RKO (cell line): ENCODE measurements at places on chromosomes 4 and X.

DNA sequence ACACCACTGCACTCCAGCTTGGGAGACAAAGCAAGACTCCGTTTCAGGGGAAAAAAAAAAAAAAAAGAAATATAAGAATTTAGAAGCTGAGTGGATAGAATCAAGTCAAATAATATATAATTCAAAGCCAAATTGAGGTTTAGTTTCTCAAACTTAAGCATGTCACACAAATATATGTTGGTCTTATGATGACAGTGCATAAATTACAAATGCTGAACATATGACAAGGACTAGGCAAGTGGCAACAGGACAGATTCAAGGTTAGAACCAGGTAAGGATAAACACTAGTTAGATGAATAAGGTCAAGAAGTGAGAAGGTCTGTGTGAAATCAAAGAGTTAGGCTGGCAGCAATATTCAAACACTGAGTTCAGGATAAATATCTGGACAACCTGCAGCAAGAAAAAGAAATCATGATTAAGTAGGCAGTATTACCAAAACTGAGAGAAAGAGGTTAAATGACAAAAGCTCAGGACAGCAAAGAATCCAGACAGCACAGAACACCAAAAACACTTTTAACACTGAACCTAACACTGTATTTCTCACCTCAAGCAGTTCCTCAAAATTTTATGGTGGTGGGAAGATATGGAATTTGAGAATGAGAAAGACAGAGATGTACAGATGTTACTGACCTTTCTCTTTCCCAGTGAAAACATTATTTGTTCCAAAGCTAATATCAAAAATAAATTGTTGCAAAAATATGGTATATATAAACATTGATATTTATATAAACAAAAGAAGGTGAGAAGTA is 45.4 kb downstream of the ANKRD17 start:
- DNase-seq: no peak

DNA sequence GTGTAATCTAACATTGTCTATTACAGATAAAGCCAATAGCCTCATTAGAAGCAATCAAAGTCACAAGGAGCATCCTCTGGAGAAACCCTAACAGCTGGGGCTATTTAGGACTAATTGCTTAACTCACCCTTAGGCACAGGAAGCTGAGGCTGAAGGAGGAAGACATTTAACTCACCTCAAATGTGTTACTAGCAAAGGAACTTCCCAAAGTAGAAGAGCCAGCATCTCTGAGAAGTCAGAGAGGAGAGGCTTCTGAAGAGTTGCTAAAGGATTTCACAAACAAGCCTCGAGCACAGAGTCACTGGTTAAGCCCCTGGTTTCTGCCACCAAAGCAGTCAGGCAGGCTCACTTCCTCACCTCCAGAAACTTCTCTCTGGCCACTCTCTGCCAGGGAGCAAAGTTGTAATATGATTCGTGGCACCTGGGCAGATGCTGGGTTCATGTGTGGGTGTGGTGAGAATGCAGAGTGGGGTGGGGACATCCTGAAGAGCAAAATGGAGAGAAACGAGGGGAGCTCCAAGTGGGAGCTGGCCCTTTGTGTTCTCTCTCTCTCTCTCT is 201.3 kb downstream of the HS6ST2 start:
- DNase-seq: no peak

GRCh38 chr4:151376540-151376939 is 32.4 kb upstream of the FHIP1A start:
- DNase-seq: no peak

DNA sequence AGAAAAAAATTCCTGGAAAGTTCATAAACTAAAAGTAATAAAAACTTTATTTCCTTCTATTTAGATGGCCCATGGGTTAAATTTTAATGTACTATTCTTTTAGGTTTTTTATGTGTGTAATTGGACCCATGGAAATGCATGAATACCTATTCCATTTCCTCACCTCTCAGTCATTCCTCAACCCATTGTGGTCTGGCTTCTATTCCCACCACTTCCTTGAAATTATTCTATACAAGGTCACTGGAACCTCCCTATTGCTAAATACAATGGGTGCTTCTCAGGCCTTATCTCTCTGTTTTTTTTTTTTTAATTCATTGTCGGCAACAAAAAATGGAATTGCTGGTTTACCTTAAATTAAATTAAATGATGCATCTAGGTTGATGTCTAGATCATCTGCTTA is 17.2 kb downstream of the SLC39A8 start:
- no peak for DNase-seq

DNA sequence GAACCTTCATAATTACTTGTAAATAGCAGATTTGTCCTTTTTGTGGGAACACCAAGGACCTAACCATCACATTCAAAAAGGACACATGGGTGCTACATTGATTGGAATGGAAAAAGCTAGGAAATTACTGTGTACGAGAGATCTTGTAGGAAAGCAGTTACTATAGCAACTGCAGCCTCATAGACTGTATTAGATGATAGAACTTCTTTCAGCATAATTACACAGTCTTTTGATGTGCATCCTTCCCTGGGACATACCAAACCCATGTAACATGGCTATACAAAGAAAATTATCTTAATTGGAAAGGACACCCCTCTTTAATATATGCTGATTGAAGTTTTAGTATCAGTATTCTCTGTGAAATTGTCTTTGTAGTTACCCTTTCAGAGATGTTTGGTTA is 130.7 kb upstream of the CTSO start:
- DNase-seq: no peak

DNA sequence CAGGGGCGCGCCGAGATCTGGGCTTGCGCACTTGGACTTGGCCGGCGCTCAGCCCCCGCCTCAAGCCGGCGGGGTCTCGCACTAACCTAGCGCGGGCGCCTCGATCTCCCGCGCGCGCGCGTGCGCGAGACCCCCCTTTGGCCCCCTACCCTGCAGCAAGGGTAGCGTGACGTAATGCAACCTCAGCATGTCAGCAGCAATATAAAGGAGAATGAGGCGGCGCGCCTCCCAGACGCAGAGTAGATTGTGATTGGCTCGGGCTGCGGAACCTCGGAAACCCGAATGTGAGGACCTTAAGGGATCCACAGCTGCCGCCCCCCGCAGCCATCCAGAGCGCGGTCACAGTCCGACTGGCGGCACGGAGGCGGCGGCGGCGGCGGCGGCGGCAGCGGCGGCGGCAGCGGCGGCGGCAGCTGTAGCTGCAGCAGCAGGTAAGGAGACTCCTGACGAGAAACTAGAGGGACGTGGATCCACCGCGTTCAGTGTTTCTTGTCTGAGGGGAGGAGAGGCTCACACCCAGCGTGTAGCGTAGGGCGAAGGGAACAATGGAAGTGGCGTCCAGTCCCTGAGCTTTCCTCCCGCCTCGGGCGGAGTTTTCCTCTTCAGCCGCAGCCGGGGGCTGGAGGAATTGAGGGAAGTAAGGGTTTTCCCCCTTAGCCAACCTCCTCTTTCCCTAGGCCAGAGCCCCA is at the start of the genes SATL1 and ZNF711:
TSS of gene SATL1 (minus strand) at position 19 of the 689 bp plus-strand sequence. CDS start 134,811 bp downstream, outside the sequence.
TSS of gene ZNF711 (plus strand) at position 231 of the 689 bp plus-strand sequence. CDS start 3,582 bp downstream, outside the sequence.
- DNase-seq: peak; percentile 62

DNA sequence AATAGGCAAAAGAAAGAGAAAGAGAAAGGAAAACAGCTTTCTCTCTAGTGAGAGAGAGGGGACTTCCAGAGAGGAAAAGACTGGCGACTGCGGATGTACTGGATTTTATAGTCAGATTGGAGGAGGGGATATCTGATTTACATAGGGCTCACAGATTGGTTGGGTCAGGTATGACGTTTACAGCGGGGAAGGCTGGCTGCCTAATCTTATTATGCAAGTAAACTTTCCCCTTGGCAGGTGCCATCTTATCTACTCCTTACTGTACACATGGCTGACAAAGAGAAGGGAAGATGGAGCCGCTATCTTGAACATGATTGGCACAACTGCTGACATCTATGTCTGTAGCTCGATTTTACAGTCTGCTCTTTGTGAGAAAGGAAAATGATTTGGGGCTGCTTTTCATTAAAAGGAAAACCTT is 25.4 kb downstream of the RBPJ start:
- no peak for DNase-seq

- DNase-seq: no peak
Measured at GRCh38 chr4:76740192-76740591, 157.8 kb downstream of the SOWAHB start.

- no peak for DNase-seq
Measured at GRCh38 chr4:70158576-70158975, 4.5 kb downstream of the PRR27 start.

DNA sequence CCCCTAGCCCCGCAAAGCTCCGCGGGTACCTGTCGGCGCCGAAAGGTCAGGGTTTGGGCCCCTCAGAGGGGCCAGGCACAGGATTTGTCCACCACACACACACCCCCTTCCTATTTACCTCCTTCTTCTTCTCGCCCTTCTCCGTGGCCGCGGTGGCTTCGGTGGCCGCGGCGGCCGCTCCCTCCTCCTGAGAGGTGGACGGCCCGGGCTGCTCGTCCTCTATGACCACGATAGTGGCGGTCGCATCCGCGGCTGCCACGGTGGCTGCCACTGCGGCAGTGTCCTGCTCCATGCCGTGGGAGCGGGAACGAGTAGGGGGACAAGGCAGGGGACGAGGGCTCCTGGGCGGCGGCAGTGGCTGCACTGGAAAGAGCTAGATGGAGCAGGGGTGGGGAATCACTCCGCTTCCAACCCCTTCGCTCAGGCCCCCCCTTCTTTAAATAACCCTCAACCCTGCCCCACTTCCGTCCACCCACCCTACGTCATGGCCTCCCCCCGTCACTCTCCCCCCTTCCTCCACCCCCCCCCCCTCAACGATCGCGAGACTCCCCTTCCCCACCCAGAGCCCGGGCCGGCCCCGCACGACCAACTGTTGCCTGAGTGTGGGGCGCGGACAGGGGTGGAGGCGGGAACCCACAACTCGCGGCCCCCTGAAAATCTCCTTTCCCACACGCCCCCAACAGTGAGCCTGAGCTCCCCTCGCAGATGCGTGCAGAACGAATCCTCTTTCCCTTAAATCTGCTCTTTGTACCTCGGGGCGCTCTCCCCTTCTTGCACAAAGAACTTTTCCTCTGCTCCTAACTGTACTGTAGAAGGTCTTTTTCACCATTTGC is at the start of gene SMARCA1:
TSS of gene SMARCA1 (minus strand) at position 412 of the 833 bp plus-strand sequence. CDS start at position 292, 120 bp downstream.
- no peak for DNase-seq

DNA sequence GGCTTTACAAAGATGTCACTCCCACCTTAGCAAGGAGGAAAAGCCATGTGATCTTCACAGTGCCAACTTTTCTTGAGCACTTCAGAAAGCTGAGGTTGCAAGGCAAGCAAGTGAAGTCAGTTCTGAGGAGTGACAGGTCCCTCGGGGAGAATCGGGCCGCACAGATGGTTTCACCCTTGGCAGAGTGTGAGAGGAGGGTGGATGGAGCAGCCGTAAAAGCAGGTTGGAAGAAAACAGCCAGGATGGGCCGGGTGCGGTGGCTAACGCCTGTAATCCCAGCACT is 43.6 kb upstream of the TLR3 start:
- DNase-seq: no peak

DNA sequence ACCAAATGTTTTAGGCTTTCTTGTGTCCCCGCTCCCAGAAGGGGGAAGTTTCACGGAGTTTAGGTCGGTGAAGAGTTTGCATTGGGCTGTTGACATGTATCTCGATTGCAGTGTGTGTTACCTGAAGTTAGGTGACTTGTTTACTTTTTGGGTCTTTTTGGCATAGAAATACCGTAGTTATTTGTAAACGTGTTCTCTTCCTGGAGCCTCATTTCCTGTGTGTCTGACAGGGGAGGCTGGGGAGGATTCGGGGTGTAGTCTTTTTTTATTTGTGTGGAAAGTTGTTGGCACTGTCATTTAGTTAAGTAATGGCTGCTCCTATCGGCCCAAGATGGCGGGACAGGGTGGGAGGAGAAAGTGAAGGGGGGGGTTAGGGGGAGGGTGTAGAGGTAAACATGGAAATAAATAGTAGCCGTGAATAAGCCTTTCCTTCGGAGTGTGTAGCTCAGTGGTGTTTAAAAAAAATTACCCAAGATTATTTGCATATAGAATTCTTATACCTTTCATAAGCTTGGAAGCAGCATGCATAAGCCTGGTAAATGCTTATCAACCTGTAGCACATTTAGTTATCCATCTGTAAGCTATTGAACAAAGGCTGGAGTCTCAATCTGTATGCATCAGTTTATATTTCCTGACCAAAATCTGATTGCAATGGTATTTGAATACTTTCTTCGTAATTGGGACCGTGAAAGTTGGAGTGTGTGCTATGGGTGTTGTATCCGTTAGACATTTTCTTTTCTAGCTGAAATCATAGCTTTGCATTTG is 1.6 kb downstream of the KDM6A start:
- DNase-seq: peak; percentile 71

GRCh38 chr4:1797861-1798579 is 4.9 kb downstream of the FGFR3 start:
- no peak for DNase-seq

DNA sequence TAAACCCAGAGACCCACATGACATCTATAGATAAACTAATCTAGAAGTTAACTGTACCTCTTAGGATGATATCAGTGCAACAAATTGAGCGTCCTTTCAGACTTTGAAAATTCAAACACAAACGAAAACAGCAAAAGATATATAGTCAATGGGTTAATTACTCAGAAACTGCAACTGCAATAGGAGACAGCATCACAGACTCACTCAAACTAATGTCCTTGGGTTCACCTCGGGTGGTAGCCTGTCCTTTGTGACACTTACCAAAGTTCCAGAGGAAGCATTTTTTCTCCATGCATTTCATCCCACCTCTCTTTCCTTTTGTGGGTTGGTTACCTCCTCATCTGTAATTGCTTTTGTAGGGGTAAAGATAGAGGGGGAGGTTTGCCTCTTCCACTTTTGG is 9.7 kb downstream of the GC start:
- no peak for DNase-seq

DNA sequence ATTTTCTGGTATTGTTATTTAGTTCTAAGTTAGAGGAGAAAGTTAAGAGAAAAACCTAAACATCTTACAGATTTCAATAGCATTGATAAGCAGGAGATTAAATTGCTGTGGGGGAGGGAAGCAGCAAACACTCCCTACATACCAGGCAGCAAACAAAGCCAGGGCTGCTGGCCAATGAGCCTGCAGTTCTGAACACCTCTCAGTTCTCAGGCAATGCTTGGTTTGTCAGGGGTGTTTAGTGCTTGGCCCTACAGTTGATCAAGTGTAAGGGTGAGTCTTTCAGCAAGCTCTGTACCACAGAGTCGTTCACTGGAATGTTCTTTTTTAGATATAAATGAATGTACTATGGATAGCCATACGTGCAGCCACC is 38.6 kb downstream of the EGFL6 start:
- DNase-seq: no peak

- DNase-seq: no peak
Measured at GRCh38 chrX:39459952-39460351, 637.8 kb downstream of the BCOR start.

GRCh38 chr4:25925486-25926201 is 11.6 kb downstream of the SMIM20 start:
- peak; percentile 45 for DNase-seq
